ENCODE measurements at places on chromosomes 3 and 15. TPM values are rescaled to one million over a fixed set of nuclear protein-coding genes. Genes with fewer than 3 reads are reported as not detected.

- peak; percentile 23 for DNase-seq
These were observed 181.8 kb downstream of the PDCD6IP start for GRCh38 chr3:33980252-33980651.

GRCh38 chr3:194685718-194686413 is at the start of gene FAM43A:
Gene FAM43A (plus strand): TSS chr3:194685883. CDS start chr3:194686827, 944 bp downstream.
- peak; percentile 80 for DNase-seq

DNA sequence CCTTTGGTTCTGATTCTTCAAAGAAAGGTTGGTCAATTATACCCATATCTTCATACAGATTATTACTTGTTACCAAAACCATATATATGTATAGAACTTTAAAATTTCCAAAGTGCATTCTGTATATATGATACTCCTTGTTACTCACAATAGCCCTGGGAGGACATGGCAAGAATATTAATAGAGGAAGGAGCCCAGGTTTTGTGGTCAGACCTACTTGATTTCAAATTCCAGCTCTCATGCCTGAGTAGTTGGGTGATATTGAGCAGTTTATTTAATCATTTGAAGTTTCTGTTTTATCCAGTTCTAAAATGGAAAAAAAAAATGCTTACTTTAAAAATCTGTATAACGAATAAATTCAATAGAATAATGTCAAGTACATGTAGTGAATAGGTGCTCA is 2.5 kb downstream of the IL1RAP start:
- no peak for DNase-seq

- DNase-seq: no peak
These were observed 130.1 kb downstream of the IGF1R start for GRCh38 chr15:98778263-98778959.

POPDC2 gene
- polyA plus RNA-seq: 5.6 TPM

DNA sequence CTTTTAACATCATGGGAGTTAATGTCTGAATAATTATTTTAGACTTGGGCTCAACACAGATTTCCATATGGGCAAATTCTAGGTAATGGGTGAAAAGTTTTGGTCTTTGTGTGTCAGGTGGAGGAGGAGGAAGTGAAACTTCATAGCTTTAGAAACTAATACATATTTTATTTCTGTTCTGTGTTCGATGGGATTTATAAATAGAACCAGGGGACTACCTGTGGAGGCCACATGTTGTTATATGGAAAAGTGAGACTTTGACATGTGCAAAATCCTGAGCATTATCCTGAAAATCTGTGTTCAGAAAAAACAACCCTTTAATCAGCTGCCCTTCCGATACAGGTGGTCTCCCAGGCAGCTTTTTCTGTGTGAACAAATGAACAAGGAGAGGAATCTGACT is 209.5 kb downstream of the SOX2 start:
- no peak for DNase-seq

DNA sequence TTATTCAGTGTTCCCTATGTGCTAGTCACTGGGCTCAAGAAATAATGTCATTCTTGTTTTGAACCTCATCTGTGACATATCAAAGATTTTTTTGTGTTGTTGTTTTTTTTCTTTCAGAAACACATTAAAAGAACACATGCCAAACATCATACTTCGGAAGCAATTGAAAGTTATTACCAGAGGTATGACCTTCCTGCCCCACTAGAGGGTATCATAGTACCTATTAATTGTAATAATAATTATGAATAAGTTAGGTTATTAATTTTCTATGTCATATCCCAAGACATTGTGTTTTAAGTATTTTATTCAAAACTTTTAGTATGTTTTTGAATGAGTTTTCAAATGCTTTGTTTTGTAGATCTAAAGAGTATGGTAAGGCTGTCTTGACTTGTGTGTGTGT is 65.7 kb downstream of the CDIN1 start:
- DNase-seq: no peak

DNA sequence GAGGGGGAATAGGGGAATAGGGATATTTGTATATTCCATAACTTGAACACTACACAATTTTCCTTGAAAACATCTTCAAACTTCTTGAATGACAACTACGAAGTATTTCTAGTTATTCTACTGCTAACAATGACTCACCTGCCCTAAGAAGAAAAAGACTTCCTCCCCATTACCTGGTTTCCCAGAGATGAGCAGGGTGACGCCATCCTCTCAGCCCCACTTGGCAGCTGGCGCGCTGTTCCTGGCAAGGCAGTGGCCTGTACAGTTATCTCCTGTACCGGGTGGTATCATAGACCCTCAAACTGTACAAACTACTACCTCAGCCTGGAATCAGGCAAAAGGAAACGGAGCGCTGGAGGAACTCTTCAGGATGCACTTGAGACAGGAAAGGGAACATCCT is 10.4 kb downstream of the WDR82 start:
- DNase-seq: no peak

- DNase-seq: peak; percentile 42
These were observed 53.0 kb upstream of the ST3GAL6 start for GRCh38 chr3:98710067-98710659.

ARGFX gene
- not detected for polyA plus RNA-seq

ATP2B2 gene
- 1.2 TPM for polyA plus RNA-seq

All from renal cortex interstitium (tissue), 15 donors.